ENCODE measurements at places on chromosomes 6 and 20.

DNA sequence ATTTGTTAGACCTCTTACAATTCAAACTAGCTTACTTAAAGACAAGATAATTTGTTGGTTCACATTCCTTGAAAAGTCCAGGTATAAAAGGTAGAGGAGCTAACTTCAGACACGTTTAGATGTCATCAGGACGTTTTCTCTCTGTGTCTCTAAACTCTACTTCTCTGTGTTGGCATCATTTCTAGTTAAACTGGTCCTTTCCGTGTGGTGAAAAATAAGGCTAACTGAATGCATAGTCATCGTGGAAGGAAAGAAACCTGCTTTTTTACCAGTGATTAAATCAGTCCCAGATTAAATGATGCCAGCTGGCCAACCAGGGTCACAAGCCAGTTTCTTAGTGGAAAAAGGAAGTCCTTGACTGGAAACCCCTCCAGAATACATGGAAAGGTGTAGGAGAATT lies 168.4 kb upstream of the AHI1 start:
- DNase-seq: no peak
- no peaks in the 10 kb centered on the region for H3K27me3 ChIP-seq
- no peak overlapping the region for H3K4me3 ChIP-seq

GRCh38 chr6:99432877-99433276 lies 7.8 kb upstream of the PNISR start:
- H3K4me1 ChIP-seq: no peaks in the 10 kb centered on the region
- H3K4me3 ChIP-seq: no peak overlapping the region
- H3K27me3 ChIP-seq: no peaks in the 10 kb centered on the region
- no peak overlapping the region for H3K27ac ChIP-seq

GRCh38 chr20:15440049-15440820 lies 1102.8 kb upstream of the FLRT3 start:
- no peaks in the 10 kb centered on the region for H3K4me1 ChIP-seq
- no peaks in the 10 kb centered on the region for H3K27me3 ChIP-seq
- H3K36me3 ChIP-seq: no peaks in the 10 kb centered on the region
- H3K27ac ChIP-seq: no peak overlapping the region
- H3K4me3 ChIP-seq: no peak overlapping the region

GRCh38 chr20:16541226-16541625 lies 32.0 kb downstream of the KIF16B start:
- H3K4me1 ChIP-seq: no peaks in the 10 kb centered on the region
- no peak overlapping the region for H3K4me3 ChIP-seq
- H3K27me3 ChIP-seq: no peaks in the 10 kb centered on the region
- H3K36me3 ChIP-seq: no peaks in the 10 kb centered on the region
- no peak overlapping the region for H3K27ac ChIP-seq
- no peak for DNase-seq

- no peaks in the 10 kb centered on the region for H3K36me3 ChIP-seq
- DNase-seq: no peak
- no peak overlapping the region for H3K27ac ChIP-seq
Measured at GRCh38 chr6:14885498-14885897, 360.4 kb upstream of the JARID2 start.

DNA sequence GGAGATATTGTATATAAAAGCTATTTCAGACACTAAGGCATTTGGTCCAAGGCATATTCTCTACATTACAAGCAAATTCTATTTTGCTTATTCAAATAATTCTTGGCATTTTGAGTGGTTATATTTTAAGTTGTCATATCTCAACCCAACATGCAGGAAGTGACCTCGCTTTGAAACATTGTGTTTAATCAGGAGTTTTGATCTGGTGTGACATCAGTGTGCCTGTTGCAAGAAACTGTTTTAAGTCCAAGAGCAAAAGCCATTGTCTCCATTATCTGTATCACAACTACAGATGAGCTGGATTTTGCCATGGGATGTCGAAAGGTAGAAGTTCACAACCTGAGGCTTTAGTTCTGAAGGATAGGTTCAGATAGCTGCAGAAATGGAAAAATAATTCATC lies 509.9 kb upstream of the ID4 start:
- H3K4me3 ChIP-seq: no peak overlapping the region
- no peak overlapping the region for H3K27ac ChIP-seq
- H3K36me3 ChIP-seq: no peaks in the 10 kb centered on the region
- DNase-seq: no peak

GRCh38 chr6:169669889-169670288 lies 31.9 kb downstream of the WDR27 start:
- no peaks in the 10 kb centered on the region for H3K27me3 ChIP-seq
- H3K4me1 ChIP-seq: no peaks in the 10 kb centered on the region
- no peak for DNase-seq
- H3K4me3 ChIP-seq: no peak overlapping the region
- H3K36me3 ChIP-seq: peaks cover 7% of the 10 kb centered on the region

DNA sequence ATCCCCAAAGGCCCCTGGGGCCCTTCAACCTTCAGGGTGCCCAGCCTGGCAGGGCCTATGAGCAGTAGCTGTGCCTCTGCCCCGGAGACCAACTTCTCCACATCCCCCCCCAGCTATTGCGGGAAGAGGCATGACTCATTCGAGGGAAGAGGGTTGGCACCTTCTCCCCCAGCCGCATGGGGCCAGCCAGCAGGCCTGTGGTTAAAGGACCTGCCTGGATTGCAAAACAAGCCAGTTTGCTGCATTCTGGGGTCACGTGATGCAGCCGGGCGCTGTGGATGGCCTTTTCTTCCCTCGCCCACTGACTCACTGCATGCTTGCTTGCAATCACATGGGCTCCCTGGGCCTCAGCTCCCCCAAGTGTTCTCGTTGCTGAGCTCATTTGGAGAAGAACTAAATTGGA lies 182.5 kb downstream of the MAFB start:
- DNase-seq: no peak
- no peak overlapping the region for H3K4me3 ChIP-seq
- no peaks in the 10 kb centered on the region for H3K27me3 ChIP-seq
- H3K27ac ChIP-seq: no peak overlapping the region

GRCh38 chr6:11921017-11921438 lies 91.1 kb upstream of the HIVEP1 start:
- no peaks in the 10 kb centered on the region for H3K27me3 ChIP-seq
- no peak overlapping the region for H3K4me3 ChIP-seq
- peak overlapping the region; percentile 55 for H3K27ac ChIP-seq
- no peaks in the 10 kb centered on the region for H3K4me1 ChIP-seq

DNA sequence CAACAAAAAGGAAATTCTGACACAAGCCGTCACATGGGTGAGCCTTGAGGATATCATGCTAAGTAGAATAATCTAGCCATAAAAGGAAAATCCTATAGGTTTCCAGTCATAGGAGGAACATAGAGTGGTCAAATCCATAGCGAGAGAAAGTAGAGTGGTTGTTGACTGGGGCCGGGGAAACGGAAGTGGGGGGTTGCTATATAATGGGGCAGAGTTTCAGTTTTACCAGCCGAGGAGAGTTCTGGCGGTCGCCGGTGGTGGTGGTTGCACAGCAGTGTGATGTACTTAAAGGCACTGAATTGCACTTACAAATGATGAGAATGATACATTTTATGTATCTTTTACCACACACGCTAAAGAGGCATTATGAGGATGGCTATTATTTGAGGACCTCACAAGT lies 4.9 kb downstream of the GPR31 start:
- peak overlapping the region; percentile 48 for H3K4me3 ChIP-seq
- H3K27me3 ChIP-seq: no peaks in the 10 kb centered on the region
- no peaks in the 10 kb centered on the region for H3K4me1 ChIP-seq
- H3K36me3 ChIP-seq: no peaks in the 10 kb centered on the region
- DNase-seq: peak; percentile 27
- peak overlapping the region; percentile 35 for H3K27ac ChIP-seq

GRCh38 chr6:134937426-134937825 lies 12.5 kb downstream of the ALDH8A1 start:
- H3K27ac ChIP-seq: no peak overlapping the region
- H3K36me3 ChIP-seq: no peaks in the 10 kb centered on the region
- H3K27me3 ChIP-seq: no peaks in the 10 kb centered on the region
- H3K4me3 ChIP-seq: no peak overlapping the region
- DNase-seq: no peak

DNA sequence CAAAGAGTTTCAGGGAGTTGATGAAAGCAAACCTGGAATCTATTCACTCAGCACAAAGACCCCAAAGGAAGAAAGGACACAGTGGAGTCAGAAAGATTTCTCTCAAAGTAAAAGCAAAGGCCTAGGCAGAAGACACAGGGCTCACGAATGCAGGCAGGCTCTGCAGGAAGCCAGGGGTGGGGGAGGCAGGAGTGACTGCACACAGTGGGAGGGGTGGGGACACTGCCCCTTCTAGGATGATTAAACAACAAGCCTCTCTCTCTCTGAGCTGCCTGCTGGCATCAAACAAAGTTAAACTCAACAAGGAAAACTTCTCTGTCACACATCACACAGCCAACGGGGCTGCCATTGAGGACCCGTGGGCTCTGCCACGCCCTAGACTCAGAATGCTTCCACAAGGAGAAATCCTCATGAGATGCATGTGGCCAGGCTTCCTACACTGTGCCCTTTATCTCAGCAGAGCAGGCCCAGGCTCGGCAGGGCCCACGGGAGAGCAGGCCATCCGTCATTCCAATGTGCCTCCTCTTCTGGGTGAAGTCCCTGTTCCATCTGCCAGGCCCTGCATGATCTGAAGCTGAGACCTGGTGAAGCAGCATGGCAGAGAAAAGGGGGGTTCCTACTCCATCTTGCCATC lies 70.1 kb downstream of the RAMACL start:
- no peaks in the 10 kb centered on the region for H3K4me1 ChIP-seq
- no peaks in the 10 kb centered on the region for H3K27me3 ChIP-seq
- H3K36me3 ChIP-seq: no peaks in the 10 kb centered on the region
- no peak overlapping the region for H3K27ac ChIP-seq

DNA sequence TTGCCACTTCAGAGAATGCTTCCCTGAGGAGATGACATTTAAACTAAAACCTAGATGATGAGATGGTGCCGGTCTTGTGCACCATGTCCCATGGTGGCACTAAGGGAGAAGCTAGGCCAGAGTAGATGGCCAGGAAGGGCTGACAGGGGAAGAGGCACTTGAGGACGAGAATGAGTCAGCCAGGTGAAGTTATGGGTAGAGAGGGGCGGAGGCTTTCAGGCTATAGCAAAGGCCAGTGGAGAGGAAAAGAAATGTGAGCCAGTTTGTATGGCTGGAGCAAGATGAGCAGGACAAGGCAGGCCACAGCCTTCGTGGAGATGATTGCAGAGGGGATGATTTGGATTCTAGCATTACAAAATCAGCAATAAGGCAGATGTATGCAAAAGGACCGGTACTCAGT lies 44.7 kb upstream of the ADGRF4 start:
- H3K27ac ChIP-seq: no peak overlapping the region
- DNase-seq: no peak
- no peaks in the 10 kb centered on the region for H3K27me3 ChIP-seq
- H3K36me3 ChIP-seq: no peaks in the 10 kb centered on the region
- no peak overlapping the region for H3K4me3 ChIP-seq
